ENCODE measurements at places on chromosomes 2 and 18.

DNA sequence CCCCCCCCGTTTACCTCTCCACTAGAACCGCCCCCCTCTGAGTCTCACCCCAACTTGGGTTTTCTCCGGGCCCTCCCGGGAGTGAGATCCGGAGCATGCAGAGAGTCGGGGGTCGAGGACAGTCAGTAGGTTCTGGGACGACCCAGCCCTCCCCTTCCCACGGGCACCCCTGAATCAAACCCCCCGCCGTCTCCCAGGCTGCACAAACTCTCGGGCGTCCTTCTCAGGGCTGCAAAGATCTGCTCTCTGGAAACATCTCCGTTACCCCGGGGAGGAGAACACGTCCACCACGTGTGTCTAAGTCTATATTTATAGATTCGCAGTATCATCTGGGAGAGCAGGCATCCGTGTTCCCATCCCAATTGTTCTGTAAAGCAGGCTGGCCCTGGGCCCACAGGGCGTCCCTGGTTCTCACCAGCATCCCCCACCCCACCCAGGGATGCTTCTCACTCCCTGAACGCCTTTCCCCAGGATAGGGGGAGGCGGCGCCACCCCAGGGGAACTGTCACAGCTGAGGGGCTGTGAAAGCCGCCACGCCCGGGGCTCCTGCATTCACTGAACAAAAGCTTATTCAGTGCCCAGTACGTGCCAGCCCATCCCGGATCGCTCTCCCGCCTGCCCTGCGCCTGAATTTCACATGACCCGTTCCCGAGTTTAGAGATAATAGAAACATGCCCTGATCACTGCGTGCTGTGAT lies 765 bp upstream of the DIPK1C start:
- no peak for DNase-seq

DNA sequence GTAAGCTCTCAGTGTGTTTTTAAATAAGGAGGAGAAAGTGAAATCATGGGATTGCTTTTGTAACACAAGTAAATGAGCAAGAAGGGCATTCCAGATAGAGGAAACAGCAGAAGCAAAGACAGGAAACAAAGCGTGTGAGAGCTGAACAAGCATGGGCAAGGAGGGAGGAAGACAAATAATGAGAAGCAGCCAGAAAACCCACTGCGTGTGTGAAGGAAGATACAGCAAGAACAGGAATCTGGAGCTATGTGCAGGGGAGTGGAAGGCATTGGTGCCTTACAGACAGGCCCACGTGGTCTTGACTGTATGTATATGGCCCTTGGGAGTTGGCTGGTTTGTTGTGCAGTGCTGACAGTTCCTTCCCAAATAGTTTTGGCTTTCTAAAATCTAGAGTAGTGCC lies 88.6 kb downstream of the AAK1 start:
- DNase-seq = peak; percentile 81

GRCh38 chr2:9982248-9982647 lies 30.8 kb downstream of the GRHL1 start:
- DNase-seq = no peak

- DNase-seq = no peak
Measured at GRCh38 chr18:6370886-6371635, 43.6 kb downstream of the L3MBTL4 start.

DNA sequence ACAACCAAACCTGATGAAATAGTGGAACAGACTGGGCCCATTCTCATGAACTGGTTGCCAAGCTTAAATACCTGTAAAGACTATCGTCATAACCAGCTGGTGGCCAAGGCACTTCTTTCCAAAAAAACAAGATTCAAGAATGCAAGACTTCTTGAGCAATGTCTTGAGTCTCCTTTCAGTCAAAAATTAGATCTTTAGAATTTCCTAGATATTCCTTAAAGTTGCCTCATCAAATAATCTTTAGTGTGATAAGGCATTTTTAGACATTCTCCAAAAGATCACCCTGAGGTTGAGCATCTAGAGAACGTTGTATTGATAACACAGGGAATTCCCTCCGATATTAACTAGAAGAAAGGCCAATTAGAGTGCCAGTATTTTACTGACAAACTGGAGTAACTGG lies 236.4 kb upstream of the MEX3C start:
- DNase-seq = no peak

DNA sequence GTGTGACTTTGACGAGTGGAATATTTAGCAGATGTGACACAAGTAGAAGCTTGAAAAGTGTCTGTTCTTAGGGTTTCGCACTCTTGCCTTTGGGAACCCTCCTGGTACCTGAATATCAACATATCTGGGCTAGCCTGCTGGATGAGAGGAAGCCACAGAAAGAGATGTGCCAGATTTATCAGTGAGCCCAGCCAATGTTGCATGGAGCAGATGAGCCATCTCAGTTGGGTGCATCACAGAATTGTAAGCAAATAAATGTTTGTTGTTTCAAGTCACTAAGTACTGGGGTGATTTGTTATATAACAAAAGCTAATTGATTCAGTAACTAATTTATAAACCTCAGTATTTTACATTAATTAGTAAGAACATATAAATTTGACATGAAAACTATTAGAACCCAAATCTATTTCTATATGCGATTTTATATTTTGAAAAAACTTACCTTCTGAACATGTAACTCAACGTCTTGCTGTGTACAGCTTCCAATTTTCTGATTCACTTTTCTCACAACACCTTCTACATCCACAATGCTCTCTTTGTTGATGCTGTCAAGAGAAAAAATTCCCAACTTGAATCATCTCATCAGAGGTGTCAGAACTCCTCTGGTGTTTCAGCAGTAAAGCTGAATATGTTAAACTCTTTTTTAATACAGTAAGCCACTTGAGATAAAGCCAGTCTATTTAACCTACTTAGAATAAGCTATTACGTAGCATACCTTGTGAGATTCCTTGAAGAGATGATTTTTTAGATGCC lies 42.3 kb downstream of the DARS1 start:
- no peak for DNase-seq

DNA sequence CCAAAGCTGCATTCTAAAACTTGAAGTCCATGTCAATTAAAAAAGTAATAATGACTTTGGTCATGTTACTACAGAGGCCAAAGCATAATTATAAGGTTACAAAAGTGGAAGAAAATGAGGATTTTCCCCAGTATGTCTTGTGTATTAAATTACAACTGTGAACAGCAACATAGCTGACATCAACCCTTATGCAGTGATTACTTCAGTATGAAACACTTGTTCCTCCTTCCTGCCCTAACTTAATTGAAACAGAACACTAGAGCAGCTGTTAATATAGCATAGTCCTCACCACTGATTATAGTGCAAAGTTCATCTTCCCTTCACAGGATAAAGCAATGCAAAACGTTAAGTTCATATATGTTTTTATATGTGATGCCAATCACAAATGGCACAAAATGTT lies 29.9 kb downstream of the EPB41L3 start:
- DNase-seq = no peak

DNA sequence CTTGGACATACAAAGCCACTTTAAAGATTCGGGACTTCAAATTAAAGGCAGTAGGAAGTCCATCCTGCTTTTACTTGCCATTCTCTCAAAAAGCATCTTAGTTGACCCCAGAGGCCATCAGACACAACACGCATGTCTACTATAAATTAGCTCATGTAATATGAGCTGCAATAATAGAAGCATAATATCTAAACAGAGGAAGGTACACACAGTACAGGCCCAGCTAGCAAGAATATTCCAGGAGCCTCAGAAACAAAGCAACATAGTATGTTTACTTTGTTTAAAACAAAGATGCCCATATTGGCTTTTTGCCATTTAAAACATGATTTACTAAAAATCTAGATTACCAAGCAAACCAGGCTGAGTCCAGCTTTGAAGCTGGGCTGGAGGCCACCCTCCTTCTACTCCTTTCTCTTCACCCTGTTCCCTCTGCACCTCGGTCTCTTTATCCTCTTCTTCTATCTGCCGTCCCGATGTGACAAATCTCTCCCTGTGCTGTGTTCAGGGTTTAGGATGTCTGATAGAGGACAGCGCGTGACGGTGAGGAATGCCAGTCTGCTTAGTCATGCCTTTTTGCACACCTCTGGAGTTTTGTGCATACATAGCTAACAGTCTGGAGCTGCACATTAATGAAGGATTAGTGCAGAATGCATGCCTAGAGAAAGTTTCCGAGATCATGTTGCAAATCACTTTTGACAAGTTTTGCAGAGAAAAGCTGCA lies 28.2 kb downstream of the DTNA start:
- DNase-seq = no peak

DNA sequence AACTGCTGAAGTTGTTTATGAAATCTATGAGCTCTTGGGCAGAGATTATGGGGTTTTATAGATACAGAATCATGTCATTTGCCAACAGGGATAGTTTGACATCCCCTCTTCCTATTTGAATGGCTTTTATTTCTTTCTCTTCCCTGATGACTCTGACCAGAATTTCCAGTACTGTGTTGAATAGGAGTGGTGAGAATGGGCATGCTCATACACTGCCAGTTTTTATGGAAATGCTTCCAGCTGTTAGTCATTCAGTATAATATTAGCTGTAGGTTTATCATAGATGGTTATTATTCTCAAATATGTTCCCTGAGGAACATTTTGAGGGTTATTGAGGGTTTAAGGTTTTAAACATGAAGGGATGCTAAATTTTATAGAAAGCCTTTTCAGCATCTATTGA lies 121.2 kb downstream of the NR4A2 start:
- DNase-seq = no peak

DNA sequence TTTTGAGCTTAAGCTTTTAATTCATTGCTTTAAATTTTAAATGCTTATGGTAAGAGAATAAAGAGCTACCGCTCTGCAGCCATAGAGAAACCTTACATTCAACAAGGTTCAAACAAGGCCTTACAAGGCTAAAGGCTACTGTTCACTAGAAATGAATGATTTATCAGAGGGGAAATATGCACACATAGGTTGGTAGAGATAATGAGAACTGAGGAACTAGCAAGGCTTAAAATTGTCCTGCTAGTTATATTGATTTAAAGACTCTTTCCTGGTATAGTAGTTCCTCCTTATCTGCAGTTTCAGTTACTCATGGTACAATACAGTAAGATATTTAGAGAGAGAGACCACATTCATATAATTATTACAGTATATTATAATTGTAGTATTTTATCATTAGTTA lies 193.4 kb downstream of the WDR7 start:
- DNase-seq = no peak

GRCh38 chr2:24016376-24016761 lies 6.5 kb downstream of the MFSD2B start:
- no peak for DNase-seq

GRCh38 chr18:45007531-45007930 lies 326.8 kb downstream of the SETBP1 start:
- no peak for DNase-seq

DNA sequence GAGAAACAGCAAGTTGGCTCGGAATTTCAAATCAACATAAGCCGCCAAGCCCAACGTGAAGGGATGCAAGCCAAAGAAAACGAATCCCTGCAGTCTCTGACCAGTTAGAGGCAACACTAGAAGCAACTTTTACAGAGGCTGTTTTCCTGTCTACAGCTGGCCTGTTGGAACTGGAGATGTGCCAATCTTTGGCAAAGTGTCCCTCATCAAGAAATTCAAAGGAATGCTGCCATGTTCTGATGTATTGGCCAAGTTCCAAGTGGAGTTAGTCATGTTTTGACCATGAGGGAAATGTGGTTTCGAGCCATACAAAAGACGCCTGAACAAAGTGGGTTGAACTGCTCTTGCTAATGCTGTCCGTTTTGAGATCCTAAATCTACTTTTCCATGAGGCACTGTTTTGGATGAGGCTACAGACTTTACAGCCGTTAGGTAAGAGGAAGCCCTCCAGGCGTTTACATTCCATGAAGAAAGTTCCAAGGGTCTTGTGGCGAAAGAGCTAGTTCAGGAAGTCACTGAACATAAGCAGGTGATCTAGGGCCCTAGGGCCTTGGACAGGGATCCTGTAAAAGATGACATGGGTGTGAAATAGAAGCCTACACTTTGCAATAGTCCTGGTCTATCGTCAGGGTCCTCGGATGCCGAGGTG lies 140.7 kb upstream of the PXDN start:
- DNase-seq = no peak

- no peak for DNase-seq
Measured at GRCh38 chr2:84158605-84159004, 300.5 kb downstream of the SUCLG1 start.

GRCh38 chr2:65329525-65329924 lies 101.9 kb downstream of the ACTR2 start:
- no peak for DNase-seq

DNA sequence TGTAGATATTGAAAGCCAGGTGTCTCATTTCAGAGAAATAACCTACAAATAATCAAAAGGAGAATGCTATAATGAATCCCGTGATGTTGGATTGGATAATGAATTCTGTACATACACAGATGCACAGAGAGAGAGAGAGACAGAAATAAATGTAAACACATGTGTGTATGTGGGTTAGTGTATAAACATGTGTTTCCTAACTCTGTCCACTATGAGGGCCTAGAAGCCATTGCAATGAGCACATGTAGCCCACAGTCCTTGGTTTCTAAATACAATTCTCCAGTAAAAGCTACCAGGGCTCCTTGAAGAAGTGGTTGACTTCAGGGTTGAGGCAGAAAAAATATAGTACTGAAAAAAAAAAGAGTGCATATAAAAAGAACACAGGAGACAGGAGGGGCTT lies 109.5 kb downstream of the INHBB start:
- no peak for DNase-seq

GRCh38 chr18:76051396-76052226 lies 443.4 kb downstream of the ZNF516 start:
- DNase-seq = no peak

GRCh38 chr18:80200171-80200931 lies 47.0 kb downstream of the PARD6G start:
- DNase-seq = no peak

DNA sequence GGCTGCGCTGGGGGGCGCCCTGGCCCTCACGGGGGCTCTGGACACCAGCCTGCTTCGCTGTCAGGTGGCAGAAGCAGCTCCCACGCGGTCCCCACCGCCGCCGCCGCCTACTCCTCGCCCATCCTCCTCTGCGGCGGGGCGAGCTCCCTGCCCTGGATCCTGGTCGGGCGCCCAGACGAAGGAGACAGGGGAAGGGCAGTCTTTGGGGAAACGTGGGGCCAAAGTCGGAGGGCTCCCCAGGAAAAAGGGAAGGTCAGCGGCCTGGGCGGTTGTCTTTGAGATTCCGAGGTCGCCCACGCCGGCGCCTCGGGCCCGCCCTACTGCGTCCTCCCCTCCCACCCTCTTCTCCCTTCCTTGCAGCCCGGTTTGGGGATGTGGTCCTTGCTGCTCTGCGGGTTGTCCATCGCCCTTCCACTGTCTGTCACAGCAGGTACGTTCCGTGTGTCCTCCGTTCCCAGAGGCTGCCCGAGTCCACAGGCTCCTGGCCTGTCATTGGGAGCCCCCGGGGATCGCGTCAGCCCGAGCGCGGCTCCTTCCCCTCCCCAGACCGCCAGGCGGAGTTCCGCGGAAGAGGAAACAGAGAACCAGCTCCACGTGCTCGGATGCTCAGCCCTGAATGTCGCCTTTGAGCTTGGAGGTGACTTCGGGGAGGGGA lies 800 bp downstream of the IL1RL2 start:
- DNase-seq = no peak
